ENCODE measurements at places on chromosomes 3 and 15.
A peak's percentile ranks its signal among the peaks of the same experiment; 100 is the strongest.

GRCh38 chr15:74170071-74170844 lies 3.3 kb upstream of the ISLR start:
- DNase-seq = no peak

GRCh38 chr3:194688200-194688740 lies 2.6 kb downstream of the FAM43A start:
- DNase-seq = no peak

DNA sequence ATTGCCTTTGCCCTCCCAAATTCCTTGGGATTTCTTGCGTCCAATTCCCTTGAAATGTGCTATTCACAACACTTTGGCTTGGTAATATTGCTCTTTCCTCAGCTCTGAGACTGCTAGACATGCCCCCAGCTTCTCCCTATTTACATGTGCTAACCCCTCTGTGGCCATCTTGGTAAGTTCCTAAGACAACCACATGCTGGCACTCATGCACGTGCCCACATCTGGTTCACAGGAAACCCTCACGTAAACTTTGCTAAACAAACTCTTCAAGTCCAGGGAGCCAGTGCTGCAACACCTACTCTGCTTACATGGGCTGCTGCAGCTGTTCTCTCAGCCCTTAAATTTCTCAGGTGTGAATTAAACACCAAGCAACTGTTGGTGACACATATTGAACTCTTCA lies 121.8 kb downstream of the ADAMTSL3 start:
- DNase-seq = no peak

DNA sequence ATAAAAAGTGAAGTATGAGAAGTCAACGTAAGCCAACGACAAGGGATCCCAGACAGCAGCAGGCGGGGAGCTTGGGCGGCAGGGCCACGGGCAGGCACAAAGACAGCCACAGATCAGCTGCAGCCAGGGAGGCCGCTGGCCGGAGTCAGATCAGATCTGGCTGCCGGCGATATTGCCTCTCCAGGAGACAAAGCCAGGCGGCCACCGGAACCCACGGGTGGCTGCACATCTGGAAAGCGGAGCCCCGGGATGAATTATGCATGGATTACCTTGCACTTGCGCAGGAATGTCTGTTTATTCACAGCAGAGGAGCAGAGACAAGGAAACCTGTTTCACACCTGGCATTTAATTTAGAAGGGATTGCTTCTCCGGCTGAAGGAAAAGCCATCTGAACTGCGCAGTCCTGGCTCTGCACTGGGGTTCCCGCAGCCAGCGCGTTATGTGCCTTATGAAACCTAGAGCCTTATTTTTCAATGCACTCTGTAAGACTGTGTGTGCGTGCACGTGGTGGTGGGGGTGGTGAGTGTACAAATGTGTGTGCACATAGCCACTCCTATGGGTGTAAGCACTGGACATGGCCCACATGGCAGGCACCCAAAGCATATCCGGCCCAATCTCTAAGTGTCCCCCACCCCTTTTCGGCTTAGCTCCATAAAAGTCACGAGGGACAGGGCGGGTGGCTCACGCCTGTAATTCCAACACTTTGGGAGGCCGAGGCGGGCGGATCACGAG lies 427.8 kb upstream of the MCTP2 start:
- no peak for DNase-seq

DNA sequence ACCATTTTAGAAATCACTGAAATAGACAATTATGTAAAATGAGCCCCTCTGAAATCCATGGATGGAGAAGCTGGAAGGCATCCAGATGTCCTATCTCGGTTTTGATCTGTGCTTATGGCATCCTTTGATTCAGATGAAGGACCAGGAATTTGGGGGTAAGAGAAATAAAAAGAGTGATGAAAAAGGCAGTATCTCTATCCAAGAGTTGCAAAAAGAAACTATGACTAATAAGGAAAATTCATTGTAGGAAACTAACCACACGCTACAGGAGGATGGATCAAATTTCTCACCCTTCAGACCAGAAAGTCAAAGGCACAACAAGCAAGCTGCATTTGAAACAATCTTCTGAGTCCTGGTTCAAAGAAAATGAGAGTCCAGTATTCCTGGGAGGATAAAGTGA lies 34.8 kb downstream of the SRGAP3 start:
- DNase-seq = no peak

GRCh38 chr3:175601521-175601920 lies 742.4 kb downstream of the NAALADL2 start:
- no peak for DNase-seq

- no peak for DNase-seq
Measured at GRCh38 chr3:168157903-168158302, 62.2 kb upstream of the GOLIM4 start.

DNA sequence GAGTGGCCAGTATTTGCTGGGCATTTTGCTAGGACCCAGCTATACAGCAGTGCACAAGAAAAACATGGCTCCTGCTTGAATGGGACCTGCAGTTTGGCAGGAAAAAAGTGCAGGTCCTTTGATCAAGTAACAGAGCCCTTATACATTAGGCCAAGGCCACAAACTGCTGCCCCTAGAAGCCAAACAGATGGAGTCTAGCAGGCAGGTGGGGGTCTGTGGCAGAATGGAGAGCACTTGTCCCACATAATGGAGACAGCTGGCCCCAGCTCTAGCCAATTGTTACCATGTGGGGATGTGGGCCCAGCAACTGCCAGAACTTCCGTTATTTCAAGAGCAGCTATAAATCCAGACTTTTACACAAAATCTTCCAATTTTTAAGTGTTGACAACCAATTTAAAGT lies 79.3 kb downstream of the SHQ1 start:
- DNase-seq = no peak

GRCh38 chr15:41955807-41956525 lies 16.4 kb downstream of the EHD4 start:
- DNase-seq = no peak

DNA sequence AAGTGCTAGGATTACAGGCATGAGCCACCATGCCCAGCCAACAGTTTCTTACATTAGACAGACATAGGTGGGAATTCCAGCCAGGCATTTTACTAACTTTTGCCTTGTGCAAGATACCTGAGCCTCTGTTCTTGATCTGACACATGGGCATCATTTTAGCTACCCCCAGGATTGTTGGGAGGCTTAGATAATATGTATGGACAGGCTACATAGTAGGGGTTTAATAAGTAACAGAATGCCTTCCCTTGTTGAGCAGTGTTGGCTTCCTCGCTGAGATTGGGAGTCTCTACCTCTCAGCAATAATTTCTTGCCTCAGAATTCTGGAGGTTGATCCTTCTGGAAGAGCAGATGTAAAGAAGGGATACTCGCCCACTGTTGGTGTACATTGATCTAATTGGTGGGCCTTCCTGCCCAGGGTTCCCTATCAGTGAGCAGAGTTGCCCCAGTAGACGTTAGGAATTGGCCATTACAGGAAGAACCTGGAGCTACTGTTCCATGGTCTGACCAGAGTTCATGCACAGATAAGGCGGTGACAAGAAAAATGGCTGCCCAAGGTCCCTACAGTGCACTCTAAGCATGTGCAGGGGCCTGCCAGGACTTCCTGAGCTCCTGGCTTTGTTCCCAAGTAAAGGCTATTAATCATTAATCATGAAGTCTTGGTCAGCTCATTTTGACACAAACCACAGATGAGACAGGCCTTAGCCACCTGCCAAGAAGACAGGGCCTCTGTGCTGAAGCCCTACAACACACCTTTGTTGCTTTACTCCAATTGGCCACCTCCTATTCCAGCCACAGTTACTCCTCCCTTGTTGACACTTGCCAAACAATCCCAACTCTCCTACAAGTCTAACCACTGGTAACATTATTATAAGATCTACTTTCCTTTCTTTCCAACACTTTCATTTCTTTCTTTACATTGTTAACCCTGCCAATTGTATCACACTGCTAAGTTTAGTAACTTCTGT lies 5.0 kb upstream of the IL17RE start:
- DNase-seq = no peak

DNA sequence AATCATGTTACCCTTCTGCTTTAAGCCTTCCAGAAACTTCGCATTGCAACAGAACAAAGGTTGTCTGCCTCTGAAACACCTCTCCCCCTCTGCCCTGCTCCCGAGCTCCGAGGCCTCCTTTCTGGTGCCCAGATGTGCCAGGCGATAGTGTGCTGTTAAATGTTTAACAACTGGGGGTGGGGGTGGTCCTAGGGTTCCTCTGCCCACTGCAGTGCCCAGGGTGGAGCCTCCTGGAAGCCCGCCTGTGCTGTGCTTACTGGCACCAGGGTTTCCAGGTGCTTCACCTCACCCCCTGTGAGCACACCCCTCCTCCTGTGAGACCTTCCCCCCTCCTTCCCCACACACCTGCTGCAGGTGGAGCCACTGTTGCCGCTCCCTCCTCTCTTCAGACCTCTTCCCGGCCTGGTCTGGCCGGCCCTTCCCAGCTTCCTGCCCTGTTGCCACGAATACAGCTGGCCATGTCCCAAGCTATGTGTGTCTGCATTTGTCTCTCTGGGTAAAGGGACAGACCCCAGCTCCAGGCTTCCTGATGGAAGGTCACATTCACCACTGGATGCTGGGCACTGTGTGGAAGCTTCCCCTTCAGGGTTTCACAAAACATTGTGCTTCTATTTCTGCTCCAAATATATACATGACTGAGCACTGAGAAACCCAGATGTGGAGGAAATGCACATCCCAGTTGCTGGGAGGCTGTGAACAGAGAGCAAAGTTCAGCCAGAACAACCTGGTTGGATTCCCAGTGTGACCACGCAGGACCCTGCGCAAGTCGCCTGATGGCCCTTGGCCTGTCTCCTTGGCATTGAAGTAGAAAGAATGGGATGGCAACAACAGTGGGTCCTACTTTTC lies 37.2 kb downstream of the MGLL start:
- no peak for DNase-seq

DNA sequence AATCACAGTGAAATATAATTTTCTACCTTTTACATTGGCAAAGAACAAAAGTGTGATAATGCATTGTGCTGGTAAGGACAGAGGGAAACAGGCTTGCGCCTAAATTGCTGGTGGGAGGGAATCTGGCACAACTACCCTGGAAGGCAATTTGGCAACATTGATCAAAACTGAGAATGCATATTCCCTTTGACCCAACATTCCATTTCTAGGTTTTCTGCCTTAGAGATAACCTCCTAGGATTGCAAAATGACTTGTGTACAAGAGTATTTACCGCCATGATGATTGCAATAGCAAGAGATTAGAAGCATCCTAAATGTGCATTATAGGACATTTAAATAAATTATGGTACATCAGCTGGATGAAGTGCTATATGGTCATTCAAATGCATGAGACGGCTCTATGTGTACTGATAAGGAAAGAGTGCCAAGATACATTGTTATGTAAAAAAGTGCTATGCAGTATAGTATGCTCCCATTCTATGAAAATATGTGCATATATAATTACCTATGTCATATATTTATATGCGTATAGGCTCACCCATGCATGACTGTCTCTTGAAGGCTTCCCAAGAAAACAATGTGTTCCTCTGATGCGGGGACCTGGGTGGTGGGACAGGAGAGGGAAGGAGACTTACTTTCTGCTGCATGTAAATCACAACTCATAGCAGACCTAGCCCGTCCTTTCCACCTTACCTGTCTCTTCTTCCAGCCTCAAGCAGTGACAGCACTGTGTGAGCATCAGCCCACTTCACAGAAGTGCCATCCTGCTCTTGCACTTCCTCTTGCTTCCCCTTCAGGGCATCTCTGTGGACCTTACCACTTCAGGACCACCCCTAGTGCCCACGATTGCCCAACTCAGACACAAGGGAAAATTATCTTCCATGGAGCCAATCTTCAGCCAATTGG lies 249.9 kb upstream of the TLE3 start:
- DNase-seq = no peak

DNA sequence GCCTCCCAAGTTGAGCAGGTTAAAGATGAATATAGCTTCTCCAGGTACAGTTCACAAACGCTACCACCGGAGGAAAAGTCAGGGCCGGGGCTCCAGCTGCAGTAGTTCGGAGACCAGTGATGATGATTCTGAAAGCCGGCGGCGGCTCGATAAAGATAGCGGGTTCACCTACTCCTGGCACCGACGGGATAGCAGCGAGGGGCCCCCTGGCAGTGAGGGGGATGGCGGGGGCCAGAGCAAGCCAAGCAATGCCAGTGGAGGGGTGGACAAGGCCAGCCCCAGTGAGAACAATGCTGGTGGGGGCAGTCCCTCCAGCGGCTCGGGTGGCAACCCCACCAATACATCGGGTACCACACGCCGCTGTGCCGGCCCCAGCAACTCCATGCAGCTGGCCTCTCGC lies 61.4 kb downstream of the SNRK start:
- no peak for DNase-seq

- no peak for DNase-seq
Measured at GRCh38 chr15:85690561-85691231, 104.0 kb downstream of the KLHL25 start.

DNA sequence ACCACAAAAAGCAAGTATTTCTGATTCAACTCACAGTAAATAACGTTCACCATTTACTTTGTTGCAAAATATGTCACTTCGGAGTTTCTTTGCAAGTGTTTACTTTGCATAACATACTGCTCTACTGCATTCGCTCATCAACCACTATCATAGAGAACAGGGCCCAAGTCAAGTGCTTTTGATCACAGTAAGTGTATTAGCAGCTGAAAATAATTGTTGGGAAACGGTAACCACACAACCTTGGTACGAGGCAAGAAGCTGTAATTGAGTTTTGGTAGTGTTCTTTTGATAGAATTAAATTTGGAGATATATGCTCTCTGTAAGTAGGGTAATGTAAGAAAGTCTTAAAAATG lies 80.1 kb downstream of the SATB1 start:
- DNase-seq = no peak

GRCh38 chr3:42535981-42536784 lies 33.7 kb downstream of the VIPR1 start:
- DNase-seq = peak; percentile 27

DNA sequence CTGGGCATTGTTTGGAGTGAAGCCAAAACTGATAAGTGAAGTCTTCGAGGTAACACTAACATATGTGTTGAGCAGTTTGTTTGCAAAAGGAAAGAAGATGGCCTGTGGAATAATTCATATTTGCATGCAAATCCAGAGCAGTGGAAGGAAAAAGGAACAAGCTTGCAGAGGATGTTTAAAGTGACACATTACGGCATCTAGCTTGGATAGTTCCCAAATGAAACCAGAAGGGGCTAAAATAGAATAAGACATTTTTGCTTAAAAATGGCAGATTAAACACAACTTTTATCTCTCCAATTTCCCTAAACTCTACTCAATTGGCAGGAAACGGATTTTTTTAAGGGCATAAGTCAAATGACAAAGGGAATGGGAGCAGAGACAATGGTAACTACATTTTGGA lies 25.4 kb upstream of the RYK start:
- no peak for DNase-seq

- no peak for DNase-seq
Measured at GRCh38 chr3:147795418-147795817, 386.3 kb downstream of the ZIC1 start.

DNA sequence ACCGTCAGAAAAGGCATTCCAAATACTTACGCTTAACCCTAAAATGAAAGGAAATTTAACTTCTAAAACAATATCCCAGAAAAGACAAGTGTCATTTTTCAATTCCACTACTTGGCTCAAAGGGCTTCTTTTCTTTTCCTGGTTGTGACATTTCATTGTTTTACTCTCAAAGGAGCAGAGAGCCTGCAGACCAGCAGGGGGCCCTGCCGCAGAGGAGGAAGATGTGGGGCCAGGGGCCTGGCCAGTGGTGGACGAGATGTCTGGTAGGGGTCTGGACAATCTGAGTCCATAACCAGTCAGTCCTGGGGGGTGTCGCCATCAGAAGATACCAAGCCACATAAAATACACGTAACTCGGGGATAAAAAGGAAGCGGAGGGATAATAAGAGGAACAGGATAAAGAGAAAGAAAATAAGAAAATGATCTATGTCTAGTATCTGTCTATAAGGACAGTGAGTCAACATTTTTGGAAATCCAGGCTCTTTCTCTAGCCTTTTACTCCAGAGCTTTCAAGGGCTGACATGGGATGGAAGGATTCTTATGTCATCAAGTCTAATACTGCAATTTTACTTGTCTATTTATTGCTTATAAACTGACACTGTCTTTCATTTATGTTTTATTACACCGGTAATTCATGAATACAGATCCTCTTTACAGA lies 54.2 kb upstream of the ARHGEF3 start:
- DNase-seq = peak; percentile 38
